Large intestine (tissue), 12 donors: ENCODE measurements at places on chromosomes 5 and 9. TPM values are rescaled to one million over a fixed set of nuclear protein-coding genes. Genes with fewer than 3 reads are reported as not detected.

Gene ACTL7B
- not detected for polyA plus RNA-seq

Gene HTR1A
- polyA plus RNA-seq = not detected

Gene PTBP3
- polyA plus RNA-seq = 40.8 TPM

Gene ZNF618
- 8.1 TPM for polyA plus RNA-seq

Gene DOCK8
- 15.8 TPM for polyA plus RNA-seq

Gene CTXN3
- not detected for polyA plus RNA-seq

Gene FBXL7
- 7.2 TPM for polyA plus RNA-seq

Gene SLC46A2
- polyA plus RNA-seq = 0.43 TPM

Gene DDX4
- polyA plus RNA-seq = 0.10 TPM

Gene MSH3
- polyA plus RNA-seq = 13.8 TPM

Gene RPP25L
- 34.8 TPM for polyA plus RNA-seq

Gene LCN1
- polyA plus RNA-seq = 0.09 TPM

Gene QRFP
- 0.36 TPM for polyA plus RNA-seq

Gene TUSC1
- polyA plus RNA-seq = 13.2 TPM
